Naive thymus-derived CD4-positive, alpha-beta T cell (primary cell): ENCODE measurements at places on chromosomes 11 and 22.
A peak's percentile ranks its signal among the peaks of the same experiment; 100 is the strongest.

DNA sequence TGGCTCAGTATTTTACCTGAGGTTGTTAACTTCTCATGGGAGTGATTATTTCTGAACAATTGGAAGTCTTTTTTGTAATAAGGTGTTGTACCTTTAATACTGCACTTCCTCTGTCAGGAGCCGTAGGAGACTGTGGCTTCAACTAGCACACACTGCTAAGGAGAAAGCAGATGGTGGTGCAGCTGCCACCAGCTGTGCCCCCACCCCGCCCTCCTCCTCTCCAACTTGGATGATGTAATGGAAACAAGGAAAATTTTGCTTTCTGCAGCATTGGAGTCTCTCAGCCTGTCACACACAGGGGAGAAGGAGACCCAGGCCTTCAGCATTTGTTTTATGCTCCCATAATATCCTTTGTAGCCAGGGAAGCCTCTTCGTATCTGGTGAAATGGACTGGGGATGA, 91.2 kb downstream of the TEAD1 start:
- no peak for DNase-seq

- DNase-seq = no peak
Measured at GRCh38 chr11:63042596-63042995, 27.0 kb upstream of the SLC22A8 start.

DNA sequence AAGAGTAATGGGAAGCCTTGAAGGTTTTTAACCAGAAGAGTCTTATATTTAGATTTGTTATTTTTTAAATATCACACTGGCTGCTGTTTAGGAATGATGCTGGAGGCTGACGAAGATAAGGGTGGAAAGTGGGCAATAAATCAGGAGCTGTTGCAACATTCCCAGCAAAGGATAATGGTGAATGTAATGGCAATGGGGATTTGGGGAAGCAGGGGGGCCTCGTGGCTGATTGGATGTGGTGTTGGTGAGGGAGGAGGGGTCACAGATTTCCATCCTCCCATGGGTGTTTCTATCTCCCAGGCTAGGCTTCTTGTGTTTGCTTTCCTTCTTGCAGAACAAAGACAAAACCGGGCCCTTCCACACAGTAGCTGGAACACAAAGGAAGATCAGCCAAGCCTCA, 80.8 kb downstream of the PIWIL4 start:
- DNase-seq = no peak

GRCh38 chr11:22711071-22711770, 44.8 kb downstream of the GAS2 start:
- no peak for DNase-seq

DNA sequence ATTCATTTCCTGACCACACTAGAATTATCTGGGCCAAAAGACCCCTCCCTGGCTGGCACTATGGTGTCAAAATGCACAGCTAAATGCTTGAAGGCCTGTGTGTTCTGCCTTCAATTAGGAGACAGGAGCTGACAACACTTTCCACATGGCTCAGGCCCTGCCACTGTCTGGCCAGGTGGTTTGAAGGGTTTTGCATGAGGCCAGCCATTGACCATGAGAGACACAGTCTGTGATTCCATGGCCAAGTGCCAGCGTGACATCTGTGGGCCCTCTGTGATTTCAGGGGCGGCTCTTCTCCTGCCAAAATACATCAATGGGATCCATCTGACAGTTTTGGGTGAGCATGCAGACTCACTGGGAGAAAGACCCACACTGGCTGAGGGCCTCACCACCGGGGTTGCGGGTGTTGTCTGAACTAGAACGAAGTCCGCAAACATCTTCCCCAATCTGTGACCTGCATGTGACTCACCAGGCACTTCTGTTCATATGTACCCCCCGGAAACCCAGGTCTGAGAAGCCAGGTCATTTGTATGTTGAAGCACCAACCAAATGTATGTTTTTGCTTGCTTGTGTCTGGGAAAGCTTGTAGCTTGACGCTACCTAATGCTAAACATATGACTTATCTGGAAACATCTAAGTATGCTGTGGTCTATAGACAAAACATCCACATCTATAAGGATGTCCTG, 20.7 kb upstream of the NAV2 start:
- DNase-seq = no peak

DNA sequence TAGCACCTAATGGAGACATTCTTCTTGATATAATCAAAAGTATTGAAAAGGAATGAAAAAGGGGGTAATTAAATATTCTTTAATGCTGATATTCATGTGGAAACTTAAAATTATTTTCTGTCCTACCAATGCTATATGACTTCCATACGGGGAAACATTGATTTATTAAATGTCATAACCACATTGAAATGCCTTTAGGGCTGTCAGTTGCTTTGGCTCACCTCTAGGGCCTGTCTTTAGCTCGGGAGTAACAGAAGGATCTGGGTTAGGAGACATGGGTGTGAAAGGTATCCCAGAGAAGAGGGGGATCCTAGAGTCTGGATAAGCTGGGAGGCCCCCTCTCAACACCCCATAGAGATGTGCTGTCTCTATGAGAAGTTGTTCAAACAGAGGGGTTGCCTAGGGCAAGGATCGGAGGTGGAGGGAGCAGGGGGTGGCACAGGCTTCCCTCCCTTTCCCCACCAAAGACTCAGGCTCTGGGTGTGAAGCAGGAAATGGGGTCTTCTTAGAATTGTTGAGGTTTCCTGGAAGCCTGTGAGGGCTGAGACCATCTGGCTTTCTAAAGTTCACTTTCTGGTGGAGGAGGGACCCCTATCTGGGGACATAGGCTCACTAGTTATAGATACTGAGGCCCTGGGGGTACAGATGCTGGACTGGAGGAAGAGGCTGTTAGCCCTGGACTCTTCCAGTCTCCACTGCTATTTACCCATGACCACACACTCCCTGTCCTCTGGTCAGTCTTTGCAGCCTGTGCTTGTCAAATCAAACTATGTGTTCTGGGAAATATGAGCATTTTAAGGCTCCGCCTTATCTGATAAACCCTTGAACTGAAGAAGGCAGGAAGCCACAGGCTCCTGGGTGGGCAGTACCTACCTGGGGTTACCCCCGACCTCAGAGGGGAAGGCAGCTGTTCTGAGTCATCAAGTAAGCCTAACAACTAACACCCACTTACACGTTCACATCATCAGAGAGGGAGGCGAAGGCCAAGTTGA, 55.8 kb upstream of the RRAS2 start:
- DNase-seq = peak; percentile 22

- no peak for DNase-seq
Measured at GRCh38 chr11:76682684-76683083, 12.1 kb upstream of the LRRC32 start.

- DNase-seq = no peak
Measured at GRCh38 chr11:119816660-119817059, 87.7 kb upstream of the NECTIN1 start.

DNA sequence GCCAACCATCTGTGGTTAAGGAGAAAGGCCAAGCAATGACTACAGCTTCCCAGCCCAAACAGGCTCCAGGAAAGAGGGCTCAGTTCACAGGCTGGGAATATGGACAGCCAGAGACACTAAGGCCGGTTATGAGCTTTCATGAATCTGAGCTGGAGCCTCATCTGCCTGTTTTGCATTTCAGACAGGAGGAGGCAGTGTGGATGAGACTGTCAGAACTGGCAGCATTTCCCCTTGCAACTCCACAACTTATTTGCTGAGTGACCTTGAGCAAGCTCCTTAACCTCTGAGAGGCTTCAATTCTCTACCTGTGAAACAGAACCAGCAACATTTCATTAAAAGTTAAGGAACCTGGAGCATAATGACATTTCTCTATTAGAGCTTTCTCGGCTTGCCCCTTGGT, 264.0 kb downstream of the ETS1 start:
- DNase-seq = peak; percentile 57

DNA sequence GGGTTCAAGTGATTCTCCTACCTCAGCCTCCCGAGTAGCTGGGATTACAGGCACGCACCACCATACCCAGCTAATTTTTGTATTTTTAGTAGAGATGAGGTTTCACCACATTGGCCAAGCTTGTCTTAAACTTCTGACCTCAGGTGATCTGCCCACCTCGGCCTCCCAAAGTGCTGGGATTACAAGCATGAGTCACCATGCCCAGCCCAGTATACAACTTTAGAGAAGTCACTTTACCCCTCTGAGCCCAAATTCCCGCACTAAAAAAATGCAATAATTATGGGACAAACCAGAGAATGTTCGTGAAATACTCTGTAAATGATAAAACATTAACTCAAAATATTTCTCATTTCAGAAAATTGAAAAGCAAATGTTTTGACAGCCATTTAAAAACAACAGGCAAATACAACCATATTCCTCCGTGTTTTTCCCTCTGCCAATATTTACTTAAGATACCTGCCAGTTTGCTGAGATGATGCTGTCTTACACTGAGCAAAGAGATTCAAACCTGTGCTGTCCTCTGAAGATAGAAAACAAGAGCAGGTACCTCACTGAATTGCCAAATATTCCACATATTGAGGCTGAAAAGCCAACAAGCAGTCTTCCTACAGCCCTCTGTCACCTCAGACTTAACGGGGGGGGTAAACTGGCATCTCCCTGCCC, 9.6 kb downstream of the PLEKHA7 start:
- no peak for DNase-seq

DNA sequence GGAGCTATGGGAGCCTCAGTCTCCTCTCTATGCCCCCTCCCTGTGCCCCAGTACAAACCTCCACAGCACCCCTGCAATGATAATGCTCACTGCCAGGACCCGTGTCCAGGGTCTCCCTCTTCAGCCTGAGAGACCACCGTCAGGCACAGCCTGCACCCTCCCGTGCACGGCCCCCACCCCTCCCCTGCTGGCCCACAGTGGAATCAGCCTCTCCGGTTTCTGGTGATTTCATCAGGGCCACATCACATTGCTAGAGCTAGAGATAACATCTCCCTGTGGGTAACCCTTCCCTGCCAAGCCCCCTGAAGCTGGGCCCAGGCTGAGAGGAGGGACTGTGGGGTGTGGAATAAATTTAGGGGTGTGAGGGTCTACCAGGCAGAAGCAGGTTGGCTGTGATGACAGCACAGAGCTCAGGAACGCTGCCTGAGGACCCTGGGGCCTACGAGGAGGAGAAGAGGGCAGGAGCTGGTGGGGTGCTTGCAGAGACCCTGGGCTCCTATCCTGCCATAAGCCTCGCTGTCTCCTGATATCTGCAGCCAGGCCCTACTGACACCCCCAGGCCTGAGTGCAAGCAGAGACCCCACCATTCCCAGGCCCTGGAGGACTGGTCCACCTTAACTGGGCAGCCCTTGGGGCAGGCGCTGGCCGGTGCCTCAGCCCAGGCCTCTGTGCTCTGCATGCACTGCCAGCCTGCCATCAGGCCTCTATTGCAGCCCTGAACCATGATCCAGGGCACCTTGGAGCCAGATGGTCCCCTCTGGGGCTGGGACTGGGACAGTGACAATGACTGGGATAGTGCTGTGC, at the start of gene KLHDC7B:
TSS of gene KLHDC7B (plus strand) at position 378 of the 804 bp plus-strand sequence. CDS start at position 723, 345 bp downstream.
- no peak for DNase-seq

GRCh38 chr11:50423208-50423607, 390.5 kb downstream of the OR4C45 start:
- no peak for DNase-seq

DNA sequence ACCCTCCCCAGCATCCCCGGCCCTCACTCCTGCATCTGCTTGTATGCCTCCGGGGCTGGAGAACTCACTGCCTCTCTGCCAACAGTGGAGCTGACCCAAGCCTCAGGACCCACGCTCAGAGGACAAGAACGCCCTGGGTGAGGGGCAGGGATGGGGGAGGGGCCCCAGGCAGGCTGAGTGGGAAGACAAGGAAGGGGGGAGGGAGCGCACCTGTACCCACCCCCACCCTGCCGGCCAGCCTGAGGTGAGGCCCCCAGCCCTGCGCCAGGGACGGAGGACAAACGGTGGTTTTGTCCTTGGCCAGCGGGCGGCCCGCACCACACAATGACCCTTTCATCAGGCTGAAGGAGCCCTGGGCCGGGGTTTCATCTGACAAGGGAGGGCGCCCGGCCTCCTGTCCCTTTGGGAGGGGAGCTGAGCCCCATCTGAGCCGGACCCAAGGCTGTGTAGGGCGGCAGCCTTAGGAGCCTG, 10.0 kb downstream of the WNT7B start:
- no peak for DNase-seq

GRCh38 chr11:129102225-129102624, 89.9 kb downstream of the ARHGAP32 start:
- no peak for DNase-seq

GRCh38 chr11:13672576-13673210, 4.2 kb downstream of the FAR1 start:
- DNase-seq = no peak

DNA sequence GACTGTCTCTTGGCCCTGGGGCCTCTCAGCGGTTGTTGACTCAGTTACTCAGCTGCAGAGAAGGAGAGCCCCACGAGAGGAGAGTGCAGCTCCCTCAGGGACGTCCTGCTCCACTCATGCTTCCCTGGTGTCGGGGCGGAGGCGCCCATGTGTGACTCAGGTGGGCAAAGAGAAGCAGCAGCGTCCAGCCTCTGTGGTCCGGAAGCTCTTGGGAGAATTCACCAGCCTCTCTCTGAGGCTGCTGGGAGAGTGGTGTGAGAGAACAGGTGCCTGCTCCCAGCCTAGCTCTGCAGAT, 25.7 kb downstream of the GLB1L2 start:
- DNase-seq = no peak

GRCh38 chr11:7520981-7521487, 7.2 kb downstream of the PPFIBP2 start:
- no peak for DNase-seq

DNA sequence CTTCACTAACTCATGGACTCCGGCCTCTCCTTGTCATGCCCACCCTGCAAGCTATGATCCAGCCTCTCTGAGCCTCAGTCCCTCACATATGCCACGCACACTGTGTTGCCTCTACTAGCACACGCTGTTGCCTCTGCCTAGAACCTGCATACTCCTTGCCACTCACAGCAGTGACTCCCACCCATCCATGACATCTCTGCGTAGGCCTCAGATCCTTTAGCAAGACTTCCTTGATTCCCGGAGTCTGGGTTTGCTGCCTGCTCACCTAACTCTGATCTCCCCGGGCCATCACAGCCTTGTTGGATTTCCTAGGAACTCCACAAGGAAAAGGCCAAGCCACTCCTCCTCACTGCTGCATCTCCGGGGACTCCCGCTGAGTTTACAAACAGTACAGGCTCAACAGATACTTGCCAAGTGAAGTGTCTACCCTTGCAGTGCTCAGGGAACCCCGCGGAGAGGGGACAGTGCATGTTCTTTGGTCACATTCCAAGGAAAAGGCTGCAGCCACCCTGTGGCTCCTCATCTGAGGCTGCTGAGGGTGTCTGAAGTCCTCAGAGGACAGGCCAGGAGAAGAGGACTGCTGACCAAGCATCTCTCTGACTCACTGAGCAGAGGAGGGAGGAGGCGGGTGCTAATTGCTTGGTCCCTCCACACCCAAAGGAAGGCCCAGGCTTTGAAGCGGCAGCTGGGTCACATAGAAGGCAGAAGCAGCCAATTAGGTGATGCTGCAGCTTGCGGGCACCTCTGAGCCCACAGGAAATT, 42.4 kb upstream of the NAV2 start:
- DNase-seq = no peak

GRCh38 chr11:31620434-31620833, 110.9 kb downstream of the ELP4 start:
- DNase-seq = no peak
